ENCODE measurements at places on chromosomes 1 and 21.

DNA sequence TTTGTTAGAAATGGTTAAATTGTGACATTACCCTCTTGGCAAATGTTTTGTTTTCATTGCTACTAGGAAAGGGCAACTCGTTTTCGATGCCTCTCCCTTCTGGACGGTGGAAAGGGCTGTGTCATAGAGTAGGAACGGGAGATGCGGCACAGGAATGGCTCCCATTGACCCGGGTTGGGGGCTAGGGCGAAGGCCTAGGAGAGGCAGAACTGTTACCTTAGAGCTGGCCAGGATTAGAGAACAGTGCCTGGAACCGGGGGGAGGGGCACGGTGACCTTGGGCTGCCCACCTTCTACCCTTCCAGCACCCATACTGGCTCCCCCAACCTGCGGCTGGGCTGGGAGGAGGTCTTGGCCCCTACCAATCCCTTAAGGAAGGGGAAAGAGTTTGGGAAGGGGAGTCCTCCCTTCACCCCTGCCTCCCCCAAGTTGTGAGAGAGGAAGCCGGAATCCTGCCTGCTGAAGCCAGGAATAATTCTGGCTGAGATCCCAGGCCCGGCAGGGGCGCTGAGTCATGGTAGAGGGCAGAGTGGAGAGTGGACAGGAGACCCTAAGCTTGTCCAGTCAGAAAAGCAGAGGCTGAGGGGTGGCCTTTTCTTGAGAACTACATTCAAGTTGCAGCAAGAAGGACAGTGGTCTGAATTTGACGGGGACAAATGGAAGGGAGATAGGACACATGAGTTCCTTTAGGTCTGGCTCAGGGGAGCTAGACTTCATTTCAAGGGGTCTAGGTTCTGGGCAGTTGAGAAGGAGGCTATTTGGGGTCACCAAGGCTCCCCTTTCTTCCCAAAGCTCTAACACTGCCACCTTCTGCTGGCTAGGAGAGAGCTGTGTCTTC lies 8.2 kb downstream of the LMNA start:
- DNase-seq: no peak

DNA sequence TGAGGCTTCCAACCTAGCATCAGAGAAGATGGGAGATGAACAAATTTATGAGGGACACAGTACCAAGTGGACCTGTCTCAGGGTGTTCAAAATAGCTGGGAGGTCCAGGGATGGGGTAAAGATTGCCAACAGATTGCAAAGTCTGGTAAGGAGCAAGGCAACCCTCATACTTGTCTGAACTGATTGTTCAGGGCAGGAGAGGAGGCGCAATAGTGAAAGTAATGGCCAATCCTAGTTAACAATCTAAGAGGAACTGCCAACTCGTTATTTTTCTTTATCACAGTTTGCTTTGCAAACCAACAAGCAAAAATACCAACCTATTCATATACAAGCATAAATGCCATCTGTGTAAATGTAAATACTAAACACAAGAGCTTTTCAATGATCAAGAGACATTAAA lies 78.4 kb upstream of the S1PR1 start:
- DNase-seq: no peak

GRCh38 chr21:46092811-46093667 lies 4.9 kb upstream of the COL6A2 start:
- no peak for DNase-seq

DNA sequence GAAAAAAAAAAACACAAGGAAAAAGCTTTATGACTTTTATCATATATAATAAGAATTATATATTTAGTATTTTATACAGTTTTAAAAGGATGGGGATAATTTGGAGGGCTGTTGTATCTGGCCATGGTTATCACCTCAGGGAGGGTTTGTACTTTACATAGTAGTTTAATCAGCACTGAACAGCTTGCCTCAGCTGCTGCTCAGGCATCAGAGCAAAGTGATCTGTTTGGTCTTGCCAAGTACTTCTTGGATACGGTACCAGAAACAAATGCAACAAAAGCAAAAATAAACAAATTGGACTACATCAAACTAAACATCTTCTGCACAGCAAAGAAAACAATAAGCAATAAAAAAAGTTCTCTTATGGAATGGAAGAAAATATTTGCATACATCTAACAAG lies 2.6 kb upstream of the SPTA1 start:
- no peak for DNase-seq

GRCh38 chr1:4718071-4718470 lies 63.7 kb downstream of the AJAP1 start:
- DNase-seq: no peak

- DNase-seq: no peak
These were observed 104.9 kb upstream of the RUNX3 start for GRCh38 chr1:25034736-25035522.

- DNase-seq: no peak
These were observed 67.5 kb upstream of the MUTYH start for GRCh38 chr1:45407629-45408287.

GRCh38 chr1:66552829-66553228 lies 18.9 kb downstream of the SGIP1 start:
- no peak for DNase-seq

DNA sequence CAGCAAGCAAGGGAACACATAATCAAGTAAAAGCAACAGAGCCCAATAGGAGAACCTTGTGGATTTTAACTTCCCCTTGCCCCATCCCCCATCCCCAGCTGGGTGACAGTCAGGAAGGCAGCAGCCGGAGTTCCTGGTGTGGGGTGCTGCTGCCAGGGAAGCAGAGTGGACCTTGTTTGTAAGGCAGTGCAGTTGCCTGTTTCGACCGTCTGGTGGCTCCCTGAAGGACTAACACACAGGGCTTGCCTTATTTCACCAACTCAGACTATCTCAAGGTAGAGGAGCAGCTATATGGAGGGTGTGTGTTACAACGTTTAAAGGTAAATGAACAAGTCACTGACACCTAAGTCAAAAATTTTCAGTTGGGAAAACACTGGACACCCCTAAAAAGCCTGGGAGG lies 6.6 kb downstream of the KRTAP10-8 start:
- no peak for DNase-seq

DNA sequence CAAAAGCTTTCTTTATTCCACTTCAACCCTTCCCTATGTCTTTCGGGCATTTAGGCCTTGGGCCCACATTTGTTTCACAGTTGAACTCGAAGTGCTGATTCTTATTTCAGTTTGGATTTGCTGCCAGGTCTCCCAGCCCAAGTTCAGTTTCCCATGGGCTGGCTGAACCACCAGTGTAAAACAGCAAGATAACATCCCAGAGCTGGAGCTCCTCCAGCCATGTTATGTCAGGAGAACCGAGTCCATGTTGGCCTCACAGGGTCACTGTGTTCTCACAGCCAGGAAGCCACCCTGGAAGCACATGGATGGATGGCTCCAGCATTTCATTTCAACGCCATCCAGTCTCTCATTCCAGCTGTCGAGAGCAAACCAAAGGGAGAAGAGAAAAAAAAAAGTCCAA lies 45.2 kb upstream of the RXRG start:
- DNase-seq: no peak

GRCh38 chr1:39877231-39877778 lies 6.0 kb downstream of the TRIT1 start:
- no peak for DNase-seq

DNA sequence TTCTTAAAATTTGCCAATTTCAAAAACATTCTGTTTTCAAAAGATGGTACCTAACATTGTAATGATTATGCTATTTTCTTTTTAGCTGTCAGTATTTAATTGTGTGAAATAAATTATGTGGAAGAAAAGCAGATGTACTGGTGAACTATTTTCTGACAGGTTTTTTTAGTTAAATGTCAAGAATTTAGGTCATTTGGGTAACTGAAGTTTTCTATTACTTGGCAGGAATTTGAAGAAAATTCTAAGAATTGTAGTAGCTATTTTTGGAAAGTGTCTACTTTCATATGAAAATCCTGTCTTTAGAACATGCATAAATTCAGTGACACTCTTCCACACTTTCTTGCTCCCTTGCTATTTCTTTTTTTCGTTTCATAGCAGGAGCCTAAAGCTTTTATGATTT lies 28.5 kb upstream of the PTPRC start:
- no peak for DNase-seq

DNA sequence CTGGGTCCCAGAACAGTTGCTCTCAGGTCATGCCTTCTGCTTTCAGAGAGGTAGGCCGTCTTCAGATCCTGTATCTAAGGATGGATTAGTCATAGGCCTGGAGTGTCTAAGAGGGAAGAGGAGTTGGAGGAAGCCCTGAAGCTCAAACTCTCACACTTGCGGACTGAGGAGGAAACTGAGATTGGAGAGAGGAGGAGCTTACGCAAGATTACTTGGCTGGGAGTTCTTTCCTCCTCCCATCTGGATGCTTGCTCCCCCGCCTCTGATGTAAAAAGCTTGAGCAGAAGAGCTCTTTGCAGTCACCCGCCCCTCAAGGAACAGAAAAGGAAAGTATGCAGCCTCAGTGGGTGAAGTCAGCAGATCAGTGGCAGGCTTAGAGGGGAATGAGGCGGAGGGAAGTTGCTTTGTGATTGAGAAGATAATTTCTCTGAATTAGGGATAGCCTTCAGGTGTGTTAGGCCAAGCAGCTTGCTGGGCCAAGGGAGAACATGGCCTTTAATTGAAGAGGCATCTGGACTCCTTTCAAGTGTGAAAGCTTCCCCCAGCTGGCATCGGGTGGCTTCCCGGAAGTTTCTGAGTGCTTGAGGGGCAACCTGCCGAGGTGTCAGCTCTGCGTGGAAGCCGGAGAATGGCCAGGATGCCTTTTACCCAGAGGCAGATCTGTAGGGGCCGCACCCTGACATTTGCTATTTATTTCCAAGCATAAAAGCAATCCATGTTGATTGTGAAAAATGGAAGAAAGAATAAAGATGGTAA lies 6.6 kb downstream of the ADORA1 start:
- DNase-seq: no peak

- peak; percentile 79 for DNase-seq
These were observed 543 bp upstream of the EPHB2 start for GRCh38 chr1:22709891-22710700.

DNA sequence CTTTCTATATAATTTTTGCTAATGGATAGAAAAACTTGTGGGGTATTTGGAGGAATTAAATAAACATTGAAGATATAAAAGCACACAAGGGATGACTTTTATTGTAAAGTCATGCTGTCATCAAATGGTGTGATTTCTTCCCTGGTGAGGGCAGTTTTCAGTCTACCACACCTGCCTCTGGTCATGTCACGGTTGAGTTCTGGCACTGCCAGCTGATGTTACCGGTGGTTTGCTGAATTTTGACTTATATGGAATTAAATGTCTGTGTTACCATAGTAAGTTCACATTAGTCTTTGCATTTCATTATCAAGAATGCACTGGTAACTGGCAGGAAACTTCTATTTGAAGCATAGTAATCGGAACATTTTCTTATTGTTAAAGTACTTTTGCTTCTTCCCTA lies 13.4 kb downstream of the S1PR1 start:
- DNase-seq: no peak

- DNase-seq: peak; percentile 20
These were observed 12.9 kb downstream of the CFAP57 start for GRCh38 chr1:43184995-43185394.

GRCh38 chr1:44281962-44282703 lies 68.9 kb downstream of the DMAP1 start:
- DNase-seq: no peak

- no peak for DNase-seq
These were observed 10.0 kb downstream of the CYP4A22 start for GRCh38 chr1:47147047-47147785.

- no peak for DNase-seq
These were observed 51.8 kb upstream of the PDE9A start for GRCh38 chr21:42601656-42602055.

- DNase-seq: no peak
These were observed 838.9 kb downstream of the USP25 start for GRCh38 chr21:16568661-16569060.

- no peak for DNase-seq
These were observed 81.2 kb downstream of the TGFB2 start for GRCh38 chr1:218426343-218426657.

DNA sequence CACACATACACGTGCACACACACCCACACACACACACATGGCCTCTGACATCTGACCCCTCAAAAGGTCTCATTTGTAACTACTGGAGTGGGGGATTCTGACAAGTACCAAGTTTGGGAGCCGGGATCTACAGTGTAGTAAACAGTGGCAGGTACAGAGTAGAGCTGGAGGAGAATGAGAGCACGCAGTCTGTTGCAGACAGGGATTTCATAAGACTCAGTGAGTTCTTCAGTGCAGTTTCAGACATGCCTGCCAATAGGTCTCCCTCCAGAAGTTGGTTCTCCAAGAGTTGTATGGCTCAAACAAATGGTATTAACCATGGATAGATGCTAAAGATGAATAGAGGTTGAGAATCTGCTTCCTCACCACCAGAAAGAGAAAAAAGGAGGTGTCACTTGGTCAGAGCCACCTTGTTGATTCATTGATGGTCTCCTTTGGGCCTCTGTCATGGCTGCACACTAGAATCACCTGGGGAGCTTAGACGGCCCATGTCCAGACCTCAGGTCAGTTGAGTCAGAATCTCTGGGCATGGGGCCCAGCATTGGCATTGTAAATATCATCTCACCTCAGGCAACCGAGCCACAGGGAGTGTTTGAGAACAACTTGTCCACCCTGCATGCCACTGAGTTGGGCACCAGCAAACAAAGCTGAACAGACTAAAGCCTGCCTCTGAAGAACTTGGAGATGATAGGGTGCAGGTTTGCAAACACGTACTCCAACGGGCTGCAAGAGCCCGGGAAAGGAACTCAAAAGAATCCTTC lies 122.1 kb downstream of the EDEM3 start:
- DNase-seq: no peak

DNA sequence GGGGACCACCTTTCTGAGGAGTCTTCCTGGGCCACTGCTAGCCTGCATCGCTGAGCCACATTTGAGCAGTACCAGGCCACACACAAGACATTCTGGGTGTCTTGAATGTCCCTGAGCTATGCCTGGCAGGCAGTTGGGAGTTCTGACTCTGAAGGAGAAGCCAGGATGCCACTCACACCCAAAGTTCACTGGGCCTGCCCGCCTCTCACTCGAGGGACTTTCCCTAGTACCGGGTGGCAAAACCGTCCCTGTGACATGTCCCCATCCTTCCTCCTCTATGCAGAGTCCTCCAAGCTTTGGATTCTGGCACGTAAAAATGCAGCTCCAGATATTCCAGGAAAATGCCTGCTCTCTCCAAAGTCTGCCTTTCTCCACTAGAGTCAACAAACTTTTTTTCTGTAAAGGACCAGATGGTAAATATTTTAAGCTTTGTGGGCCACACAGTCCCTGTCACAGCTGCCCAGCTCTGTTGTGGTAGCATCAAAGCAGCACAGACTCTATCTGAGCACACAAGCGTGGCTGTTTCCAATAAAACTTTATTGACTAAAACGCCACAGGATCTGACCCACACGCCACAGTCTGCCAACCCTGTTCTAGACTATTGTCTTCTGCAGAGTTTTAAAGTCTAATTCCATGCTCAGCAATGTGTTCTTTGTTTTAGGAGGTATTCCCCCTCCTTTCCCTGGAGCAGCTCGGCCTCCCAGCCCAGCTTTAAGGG lies 19.2 kb upstream of the GUCA2B start:
- no peak for DNase-seq

GRCh38 chr1:224749916-224750315 lies 133.8 kb downstream of the CNIH3 start:
- DNase-seq: no peak

- DNase-seq: peak; percentile 77
These were observed 2.6 kb downstream of the IRF2BP2 start for GRCh38 chr1:234607109-234608024.

- peak; percentile 45 for DNase-seq
These were observed 51.1 kb upstream of the CFHR3 start for GRCh38 chr1:196723325-196724185.

Measured in retina (tissue), 1 donor.